GM04504 (cell line): ENCODE measurements at places on chromosomes 5 and 9.

DNA sequence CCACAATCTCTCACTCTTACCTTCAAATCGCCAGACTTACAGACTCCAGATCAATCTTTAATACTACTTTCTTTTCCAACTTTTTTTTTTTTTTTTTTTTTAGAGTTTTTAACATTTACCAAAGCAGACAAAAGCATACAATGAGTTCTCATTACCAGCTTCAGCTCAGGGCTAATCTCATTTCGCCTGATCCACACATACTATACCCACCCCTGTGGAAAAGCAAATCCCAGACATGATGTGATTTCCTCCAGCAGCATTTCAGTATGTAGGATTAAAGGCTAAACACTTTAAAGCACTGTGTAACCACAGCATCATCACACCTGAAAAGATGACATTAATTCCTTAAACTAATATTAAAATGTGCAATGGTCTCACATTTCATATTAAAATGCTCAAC, 138.8 kb upstream of the RETREG1 start:
- DNase-seq: no peak

GRCh38 chr9:27618066-27618465, 44.8 kb upstream of the C9orf72 start:
- no peak for DNase-seq

GRCh38 chr9:124828489-124829333, 24.5 kb upstream of the WDR38 start:
- no peak for DNase-seq

DNA sequence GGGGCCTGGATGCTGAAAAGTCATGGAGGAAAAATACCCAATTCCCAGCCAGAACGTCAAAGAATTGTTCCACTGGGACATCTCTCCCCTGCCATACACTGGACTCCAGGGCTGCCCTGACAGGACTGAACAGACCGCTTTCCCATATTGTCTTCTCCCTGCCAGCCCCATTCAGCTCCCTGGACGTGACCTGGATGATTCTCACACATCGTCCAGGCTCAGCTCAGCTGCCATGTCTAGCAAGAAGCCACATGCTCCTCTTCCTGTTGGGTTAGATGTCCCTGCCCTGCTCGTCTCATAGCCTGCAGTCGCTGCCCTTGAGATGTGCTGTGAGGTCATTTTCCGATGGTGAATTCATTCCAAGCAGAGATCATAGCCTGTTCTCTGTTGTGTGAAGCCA, 37.4 kb downstream of the FOXI1 start:
- no peak for DNase-seq

- DNase-seq: no peak
Measured at GRCh38 chr5:77841616-77842015, 65.5 kb upstream of the TBCA start.

DNA sequence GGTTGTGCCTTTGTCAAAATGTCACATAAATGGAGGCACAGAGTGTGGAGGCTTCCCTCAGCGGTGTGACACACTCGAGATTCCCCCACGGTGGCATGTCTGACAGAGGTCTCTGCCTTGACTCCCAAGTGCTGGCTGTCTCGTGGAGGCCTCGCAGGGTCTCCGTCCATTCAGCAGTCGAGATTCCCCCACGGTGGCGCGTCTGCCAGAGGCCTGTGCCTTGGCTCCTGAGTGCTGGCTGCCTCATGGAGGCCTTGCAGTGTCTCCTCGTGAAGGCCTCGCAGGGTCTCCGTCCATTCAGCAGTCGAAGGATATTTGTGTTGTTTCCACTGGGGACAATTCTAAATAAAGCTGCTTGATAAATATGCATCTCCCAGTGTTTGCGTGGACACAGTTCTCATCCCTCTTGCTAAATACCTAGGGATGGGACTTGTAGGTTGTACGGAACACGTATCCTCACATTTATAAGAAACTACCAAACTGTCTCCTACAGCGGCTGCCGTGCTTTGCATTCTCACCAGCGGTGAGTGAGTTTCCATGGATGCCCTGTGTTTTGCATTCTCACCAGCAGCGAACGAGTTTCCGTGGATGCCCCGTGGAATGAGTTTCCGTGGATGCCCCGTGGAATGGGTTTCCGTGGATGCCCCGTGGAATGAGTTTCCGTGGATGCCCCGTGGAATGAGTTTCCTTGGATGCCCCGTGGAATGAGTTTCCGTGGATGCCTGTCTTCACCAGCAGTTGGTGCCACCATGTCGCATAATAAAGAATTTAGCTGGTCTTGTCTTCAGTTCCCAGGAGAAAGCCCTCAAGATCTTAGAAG, 25.8 kb downstream of the PNPLA7 start:
- no peak for DNase-seq

- DNase-seq: no peak
Measured at GRCh38 chr9:31272456-31273295, 1111.8 kb upstream of the ACO1 start.

DNA sequence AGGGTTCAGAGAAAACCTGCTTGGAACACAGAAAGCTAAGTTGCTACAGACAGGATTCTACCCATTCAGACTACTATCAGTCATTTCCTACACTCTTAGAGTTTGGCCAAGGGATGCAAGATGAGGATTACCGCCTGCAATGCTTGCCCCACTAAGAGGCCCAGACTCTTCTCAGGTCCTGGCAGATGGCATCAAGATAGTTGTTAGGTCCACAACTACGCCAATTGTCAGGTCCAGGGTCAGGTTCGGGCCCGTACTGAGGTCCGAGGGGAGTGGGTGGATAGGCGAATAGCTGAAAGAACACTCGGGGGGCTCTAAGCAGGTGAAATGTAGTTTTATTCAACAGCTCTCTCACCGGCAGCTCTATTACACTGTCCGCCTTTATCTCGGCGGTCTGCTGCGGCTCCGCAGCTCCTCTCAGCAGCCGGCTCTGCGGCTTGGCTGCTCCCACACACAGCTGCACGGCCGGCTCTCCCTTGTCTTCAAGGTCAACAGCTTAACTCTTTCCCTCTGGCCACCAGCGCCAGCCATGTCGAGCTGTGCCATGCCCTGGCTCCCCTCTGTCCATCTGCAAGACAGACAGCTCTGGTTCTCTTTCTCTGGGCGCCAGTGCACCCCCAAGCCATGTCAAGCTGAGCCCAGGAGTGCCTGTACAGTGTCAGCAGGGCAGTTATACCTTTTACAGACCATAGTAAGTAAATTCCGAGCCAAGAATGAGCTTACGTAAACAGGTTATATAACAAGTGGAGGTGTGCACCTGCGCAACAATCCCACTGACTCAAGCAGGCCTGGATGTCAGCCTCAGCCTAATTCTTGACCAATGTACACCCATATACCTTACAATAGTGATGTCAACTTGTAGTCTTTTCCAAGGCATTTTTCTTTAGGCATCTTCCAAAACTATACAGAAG, 24.0 kb downstream of the ENC1 start:
- no peak for DNase-seq

GRCh38 chr5:78797936-78798672, 149.5 kb upstream of the LHFPL2 start:
- DNase-seq: no peak

- DNase-seq: no peak
Measured at GRCh38 chr5:59694411-59694810, 199.1 kb downstream of the PDE4D start.

- DNase-seq: no peak
Measured at GRCh38 chr9:34151398-34151797, 24.9 kb upstream of the DCAF12 start.

DNA sequence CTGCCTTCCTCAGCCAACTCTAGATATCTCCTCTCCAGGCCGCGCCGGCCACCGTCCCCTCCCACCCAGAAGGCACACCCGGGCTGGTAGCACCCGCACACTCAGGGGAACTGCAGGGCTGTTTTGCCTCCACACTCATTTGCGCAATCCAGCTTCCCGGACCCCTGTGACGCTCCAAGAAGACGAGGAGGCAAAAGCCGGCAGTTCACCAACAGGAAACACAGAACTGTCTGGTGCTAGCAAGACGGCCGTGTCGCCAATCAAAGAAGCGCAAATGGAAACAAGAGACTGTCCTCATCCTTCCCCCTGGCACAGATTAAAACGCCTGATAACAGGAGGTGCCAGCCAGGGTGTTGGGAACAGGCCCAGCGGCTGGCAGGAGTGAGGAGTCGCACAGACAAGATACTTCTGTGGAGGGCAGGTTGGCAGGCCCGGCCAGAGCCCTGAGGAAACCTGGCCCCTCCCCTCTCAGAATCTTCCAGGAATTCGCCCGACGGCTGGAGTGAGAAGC, 7.8 kb downstream of the AGPAT2 start:
- DNase-seq: no peak

DNA sequence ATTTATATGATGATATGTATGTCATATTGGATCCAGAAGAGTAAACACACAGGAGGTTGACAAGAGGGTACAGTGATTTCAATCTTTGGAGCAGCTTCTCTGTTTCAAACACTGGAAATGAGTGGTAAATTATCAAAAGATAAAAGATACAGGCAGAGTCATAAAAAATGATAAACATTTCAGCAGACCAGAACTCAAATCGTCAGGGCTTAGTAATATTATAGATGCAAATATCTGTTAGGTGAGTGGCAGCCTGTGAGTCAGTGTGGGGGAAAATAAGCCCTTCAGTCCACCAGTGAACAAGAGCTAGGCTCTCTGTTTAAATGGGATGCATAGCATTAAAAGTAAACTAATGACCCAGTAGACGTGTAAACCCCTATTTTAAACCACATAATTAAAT, 1378.1 kb downstream of the EFNA5 start:
- DNase-seq: no peak

DNA sequence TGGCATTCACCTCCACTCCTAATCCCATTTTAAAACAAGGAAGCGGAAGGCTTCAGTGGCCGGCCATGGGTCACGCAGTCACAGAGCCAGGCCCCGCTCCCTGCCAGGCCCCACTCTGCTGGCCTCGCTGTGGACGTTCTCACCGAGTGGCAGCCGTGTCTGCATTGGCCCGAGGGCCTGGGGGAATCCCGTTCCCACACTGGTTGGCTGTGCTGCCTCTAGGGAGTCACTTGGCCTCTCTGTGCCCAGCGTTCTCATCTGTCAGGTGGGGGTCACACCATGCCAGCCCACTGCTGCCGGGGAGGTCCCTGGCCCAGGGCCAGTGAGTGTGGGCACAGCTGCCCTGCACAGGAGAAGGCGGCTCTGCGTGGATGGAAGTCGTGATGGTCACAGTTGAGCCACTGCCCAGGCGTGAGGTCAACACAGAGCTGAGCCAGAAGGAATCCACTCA, 13.4 kb upstream of the SLC9A3 start:
- DNase-seq: no peak

DNA sequence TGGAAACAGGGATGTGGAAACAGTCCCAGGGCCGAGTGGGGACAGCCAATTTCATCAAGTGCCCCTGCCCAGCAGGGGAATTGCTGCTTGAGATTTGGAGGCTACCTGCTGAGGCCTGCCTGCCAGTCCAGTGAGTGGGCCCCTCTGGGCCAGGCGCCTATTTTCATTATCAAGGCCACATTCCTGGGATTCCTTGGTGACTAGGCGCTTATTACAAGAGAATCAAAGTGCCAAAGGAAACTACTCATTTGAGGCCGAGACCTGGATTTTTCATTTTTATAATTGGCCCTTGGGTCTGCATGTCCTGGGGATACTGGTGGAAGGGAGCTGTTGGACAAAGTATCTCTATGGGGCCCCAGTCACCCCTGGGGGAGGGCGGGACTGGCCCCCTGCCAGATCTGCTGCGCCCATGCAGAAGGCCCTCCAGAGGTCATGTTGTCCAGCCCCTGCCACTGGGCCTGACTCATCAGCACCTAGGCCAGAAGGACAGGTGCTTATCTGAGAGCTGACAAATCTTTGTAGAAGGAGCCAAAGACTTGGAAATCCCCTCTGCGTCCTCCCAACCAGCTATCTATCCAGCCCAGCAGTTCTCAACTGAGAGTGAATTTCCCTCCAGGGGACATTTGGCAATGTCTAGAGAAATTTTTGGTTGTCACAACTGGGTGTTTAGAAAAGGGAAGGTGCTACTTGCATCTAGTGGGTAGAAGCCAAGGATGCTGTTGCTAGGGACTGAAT, 45.6 kb downstream of the FOXI1 start:
- DNase-seq: peak; percentile 57

DNA sequence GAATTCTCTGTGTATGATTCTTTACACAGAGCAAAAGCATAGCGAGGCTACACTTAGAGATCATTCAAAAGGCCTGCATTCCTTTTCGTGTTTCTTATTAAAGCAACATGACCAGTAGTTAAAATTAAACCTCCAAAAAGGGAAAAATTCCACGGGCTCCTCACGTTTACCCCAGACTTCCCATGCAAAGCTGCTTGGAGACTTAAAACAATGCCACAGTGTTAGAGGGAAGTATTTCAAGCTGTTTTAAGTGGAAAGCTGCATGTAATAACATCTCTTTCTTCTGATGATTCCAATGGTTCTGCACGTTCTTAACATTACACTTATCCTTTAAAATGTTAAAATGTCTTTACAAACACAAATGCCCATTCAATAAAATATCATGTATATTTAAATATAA, 405.2 kb downstream of the SEMA5A start:
- no peak for DNase-seq

GRCh38 chr5:139232147-139232724, 34.1 kb upstream of the SIL1 start:
- DNase-seq: no peak

DNA sequence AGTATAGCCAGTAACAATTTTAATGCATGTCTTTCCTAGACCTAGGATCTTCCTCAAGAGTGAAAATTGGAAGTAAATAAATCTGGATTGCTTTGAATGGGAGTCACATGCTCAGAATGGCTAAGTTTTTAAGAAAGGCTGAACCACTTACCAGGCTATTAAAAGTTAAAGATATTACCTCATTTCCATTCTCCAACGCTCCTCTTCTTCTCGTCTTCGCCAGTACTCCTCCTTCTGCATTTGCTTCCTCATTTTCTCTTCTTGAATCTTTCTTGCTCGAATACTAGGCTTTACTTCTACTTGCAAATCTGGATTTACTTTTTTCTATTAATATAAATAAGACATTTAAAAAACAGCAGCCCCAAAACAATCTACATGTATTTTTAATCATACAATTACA, 49.6 kb downstream of the ZFR start:
- no peak for DNase-seq

DNA sequence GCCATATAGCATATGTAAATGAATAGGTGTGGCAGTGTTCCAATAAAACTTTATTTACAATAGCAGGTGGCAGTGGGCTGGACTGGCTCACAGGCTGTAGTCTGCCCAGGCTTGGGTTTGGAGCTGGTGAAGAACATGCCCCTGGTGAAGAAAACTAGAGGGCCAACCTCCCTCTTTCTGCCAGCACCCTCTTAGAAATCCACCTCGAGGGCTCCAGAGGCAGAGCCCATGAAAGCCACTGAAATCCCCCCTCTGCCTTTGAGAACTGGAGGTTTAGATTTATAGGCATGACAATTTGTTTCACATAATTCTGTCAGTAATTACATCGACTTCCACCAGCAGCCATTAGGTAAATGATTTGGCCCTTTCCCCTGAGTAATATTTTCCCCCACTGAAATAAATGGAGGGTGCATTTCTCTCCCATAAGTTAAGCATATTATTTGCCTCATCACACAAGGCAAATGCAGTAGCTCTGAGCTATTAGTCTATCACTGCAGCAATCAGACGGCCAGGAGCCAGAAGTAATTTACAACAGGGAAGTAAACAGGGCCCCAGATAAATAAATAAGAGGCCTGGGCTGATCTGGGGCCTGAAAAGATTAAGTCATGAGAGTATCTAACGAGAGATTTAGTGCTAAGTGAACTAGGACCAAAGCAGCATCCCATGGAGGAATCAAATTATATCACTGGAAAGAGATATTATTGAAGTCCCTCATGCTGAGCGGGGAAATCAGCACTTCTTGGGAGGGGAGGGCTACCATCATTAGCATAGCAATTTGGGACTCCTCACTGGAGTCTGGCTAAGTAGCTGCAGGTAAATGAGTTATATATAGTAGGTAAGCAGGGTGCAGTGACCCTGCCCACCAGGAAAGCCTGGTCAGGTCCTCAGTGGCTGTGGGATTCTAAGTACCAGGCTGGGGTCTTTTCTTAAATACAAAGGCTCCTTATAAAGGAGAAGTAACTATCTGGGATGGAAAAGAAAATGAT, 123.9 kb downstream of the SLIT3 start:
- DNase-seq: no peak
